ENCODE measurements at places on chromosomes 2 and 18.

DNA sequence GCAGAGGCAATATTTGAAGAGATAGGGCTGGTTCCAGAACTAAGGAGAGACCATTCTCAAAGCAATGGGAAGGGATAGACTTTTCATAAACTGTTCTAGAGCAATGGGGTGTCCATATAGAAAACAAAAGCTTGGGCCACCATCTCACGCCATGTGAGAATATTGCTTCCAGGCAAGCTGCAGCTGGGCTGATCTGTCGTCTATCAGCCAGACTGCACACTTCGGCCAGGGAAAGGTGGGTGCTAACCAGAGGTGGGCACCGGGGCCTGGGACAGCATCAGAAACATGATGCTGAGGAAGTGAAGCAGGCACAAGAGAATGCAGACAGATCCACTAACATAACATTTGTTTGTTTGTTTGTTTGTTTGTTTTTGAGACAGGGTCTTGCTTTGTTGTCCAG lies 43.7 kb downstream of the MYO7B start:
- DNase-seq: no peak

- no peak for DNase-seq
Observed at GRCh38 chr2:151354807-151355206, 2.6 kb upstream of the TNFAIP6 start.

- DNase-seq: no peak
Observed at GRCh38 chr2:106960683-106961161, 74.8 kb upstream of the ST6GAL2 start.

GRCh38 chr2:134173338-134174016 lies 80.4 kb upstream of the MGAT5 start:
- DNase-seq: no peak

- no peak for DNase-seq
Observed at GRCh38 chr18:49623571-49623970, 61.7 kb downstream of the LIPG start.

- no peak for DNase-seq
Observed at GRCh38 chr2:119837759-119838158, 78.0 kb downstream of the PTPN4 start.

DNA sequence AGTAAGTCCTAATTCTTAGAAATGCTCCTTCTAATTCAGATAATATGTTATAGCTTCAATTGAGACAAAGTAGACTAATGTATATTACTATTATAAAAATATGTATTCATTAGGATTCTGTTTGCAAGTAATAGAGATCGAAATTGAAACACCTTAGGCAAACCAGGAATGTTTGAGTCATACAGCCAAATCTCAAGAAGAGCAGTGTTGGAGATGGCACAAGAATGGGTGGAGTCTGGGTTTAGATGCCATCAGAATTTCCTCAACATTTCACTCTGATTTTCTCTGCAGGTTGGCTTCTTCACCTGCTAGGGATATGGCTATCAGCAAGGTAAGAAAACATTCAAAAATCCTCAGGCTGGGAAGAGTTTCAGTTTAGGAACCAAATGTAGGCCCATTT lies 405.4 kb downstream of the CCDC85A start:
- DNase-seq: no peak

DNA sequence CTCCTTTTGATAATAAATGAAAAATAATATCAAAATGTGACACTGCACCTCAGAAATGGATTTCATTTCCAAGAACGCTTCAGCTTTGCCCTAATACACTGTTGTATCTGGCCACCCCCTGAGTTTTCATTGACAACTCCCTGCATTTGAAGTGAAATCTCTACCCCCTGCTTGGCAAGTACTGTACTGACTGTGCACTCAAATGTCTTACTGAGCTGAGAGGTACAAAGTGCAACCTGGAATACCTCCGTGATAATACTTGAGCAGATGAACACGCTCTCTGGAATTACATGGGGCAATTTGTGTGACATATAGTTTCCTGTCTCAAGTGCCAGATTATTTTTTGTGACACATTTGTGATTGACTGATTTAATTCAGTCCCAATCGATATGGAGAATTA lies 231.1 kb downstream of the LRP1B start:
- DNase-seq: no peak

- DNase-seq: no peak
Observed at GRCh38 chr2:239146011-239146641, 254.7 kb downstream of the HDAC4 start.

GRCh38 chr2:75311993-75312392 lies 112.7 kb upstream of the TACR1 start:
- no peak for DNase-seq

DNA sequence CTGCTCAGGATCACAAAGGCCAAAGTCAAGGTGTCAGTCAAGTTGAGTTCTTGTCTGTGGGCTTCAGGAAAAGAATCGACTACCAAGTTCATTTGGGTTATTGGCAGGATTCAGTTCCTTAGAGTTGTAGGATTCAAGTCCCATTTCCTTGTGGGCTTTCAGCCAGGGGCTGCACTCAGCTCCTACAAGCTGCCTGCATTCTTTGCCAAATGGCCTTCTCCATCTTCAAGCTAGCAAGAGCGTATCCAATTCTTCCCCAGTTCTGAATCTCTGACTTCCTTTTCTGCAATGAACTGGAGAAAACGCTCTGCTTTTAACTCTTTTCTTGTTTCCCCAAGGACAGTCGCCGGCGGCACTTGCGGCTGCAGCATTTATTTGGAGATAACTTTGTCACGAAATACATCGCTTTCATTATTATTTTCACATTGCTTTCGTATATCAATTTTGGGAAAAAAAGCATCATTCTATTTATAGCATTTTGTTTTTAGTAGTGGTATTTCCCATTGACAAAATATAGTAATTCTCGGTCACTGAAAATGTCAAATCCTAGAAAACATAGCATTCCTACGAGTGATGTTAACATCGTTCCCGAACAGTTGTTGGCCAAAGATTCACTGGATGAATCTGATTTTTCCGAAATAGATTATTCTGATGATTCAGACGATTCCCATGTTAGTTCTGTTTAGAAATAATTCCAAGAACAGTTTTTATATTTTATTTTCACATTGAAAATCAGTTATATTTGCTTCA lies 59.6 kb upstream of the SERPINE2 start:
- DNase-seq: no peak

DNA sequence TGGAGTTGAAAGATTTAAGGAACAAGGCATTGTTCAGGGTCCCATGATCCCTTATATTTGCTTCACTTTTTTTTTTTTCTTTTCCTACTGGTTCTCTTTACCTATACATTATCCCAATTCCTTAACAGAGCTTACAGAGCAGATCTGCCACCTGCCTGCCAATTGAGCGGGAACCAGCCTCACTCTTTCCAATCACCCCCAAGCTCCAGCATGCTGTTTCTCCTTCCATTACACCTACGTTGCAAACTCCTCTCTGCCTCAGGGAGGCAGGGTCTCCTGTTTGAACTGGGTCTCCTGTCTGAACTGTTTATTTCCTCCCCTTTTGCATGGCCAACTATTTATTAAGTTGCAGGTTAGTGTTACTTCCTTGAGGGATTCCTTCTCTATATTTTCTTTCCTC lies 77.2 kb upstream of the SLC38A11 start:
- DNase-seq: no peak

- no peak for DNase-seq
Observed at GRCh38 chr2:61193670-61194561, 31.9 kb downstream of the C2orf74 start.

- DNase-seq: no peak
Observed at GRCh38 chr2:153416071-153416470, 62.5 kb downstream of the RPRM start.
